ENCODE measurements at places on chromosomes 1 and 21. TPM values are rescaled to one million over a fixed set of nuclear protein-coding genes. Genes with fewer than 3 reads are reported as not detected.
A peak's percentile ranks its signal among the peaks of the same experiment; 100 is the strongest.

ZBTB8OS gene
- 16.5 TPM for total RNA-seq

ZNF593OS gene
- not detected for total RNA-seq

KRTAP21-2 gene
- total RNA-seq, result not detected

CLCA4 gene
- total RNA-seq, result not detected

DNA sequence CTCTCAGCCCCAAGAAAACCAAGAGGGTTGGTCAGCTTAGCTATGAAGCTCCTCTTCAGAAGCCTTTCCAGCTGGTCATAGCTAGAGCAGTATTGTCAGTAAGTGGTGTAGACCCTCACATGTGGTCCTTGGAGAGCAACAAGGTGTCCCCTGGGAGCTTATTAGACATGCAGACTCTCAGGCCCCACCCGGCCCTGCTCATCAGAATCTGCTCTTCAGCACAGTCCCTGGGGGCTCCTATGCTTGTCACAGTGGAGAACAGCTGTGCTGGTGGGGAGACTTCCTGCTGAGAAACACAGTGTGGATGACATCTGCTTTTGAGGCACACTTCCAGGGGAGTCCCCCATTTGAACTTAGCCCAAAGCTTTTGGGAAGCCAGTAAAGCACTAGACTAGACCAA is 21.9 kb upstream of the NEK2 start:
- no peak overlapping the region for H3K4me3 ChIP-seq
- peak; percentile 41 for DNase-seq
- H3K4me1 ChIP-seq, result peaks cover 11% of the 10 kb centered on the region

DNA sequence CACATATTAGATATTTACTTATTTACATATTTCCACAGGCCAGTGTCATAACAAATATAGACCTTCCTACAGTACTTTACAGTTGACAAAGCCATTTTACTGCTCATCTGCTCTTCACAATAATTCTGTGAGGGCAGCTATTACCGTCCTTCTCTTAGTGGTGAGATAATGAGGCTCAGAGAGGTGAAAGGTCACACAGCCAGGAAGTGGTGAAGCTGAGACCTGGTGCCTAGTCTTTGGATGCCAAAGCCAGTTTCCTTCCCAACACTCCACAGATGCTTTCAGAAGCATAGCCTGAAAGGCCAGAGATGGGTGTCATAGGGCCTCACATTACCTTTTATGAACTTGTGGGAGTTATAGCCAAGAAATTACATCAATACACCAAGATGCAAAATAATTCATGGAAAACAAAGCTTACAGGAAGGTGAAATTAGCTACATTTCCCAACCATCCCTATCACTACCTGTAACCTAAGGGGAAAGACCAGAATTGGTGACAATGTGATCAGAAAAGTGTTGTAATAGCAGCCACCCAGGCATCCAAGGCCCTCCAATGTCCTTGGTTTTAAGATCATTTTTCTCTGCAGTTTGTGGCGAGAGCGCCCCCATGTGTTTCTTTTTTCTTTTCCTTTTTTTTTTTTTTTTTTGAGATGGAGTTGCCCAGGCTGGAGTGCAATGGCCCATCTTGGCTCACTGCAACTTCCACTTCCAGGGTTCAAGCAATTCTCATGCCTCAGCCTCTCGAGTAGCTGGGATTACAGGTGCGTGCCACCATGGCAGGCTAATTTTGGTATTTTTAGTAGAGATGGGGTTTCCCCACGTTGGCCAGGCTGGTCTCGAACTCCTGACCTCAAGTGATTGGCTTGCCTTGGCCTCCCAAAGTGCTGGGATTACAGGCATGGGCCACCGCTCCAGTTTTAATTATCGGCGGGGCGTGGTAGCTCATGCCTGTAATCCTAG is 26.5 kb upstream of the RPL11 start:
- no peak overlapping the region for H3K27ac ChIP-seq
- no peaks in the 10 kb centered on the region for H3K36me3 ChIP-seq
- H3K27me3 ChIP-seq, result no peaks in the 10 kb centered on the region
- H3K4me3 ChIP-seq, result no peak overlapping the region

DNA sequence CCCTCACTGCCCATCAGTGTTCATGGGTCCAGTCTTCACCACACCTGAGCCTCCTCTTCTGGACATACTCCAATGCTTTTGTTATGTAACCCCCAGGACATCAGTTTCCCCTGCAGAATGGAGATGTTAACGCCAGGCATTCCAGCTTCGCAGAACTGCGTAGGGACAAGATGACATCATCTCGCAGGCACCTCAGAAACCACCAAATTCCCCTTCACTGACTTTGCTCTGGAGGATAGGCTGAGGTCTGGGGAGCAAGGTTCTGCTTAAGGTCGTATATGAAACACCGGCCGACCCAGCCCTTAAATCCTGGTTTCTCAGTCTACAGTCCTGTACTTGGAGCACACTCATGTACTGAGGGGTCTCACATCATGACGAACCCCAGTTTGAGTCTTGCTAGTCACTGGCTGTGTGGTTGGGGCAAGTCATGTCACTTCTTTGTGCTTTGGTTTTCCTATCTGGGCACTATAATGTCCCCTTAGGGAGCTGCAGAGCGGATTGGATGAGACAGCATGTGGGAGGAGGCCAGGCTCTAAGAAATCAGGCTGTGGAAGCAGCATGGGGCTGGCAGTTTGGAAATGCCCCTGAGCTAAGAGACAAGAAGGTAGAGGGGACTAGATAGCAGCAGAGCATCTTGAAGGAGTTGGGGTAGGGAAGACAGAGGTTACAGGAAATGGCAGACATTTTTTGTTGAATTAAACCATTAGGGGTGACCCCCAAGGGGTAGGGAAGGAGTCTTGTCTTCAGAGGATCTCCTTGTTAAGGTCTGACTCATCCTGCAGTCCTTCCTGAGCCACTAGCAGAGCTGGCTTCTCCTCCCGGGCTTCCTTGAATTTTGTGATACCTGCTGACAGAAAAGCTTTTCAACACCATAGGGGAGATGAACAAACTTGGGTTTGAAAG is 138.3 kb downstream of the FOXD2 start:
- H3K4me1 ChIP-seq, result peaks cover 5% of the 10 kb centered on the region
- no peak overlapping the region for H3K27ac ChIP-seq
- H3K36me3 ChIP-seq, result no peaks in the 10 kb centered on the region
- no peak overlapping the region for H3K4me3 ChIP-seq

DNA sequence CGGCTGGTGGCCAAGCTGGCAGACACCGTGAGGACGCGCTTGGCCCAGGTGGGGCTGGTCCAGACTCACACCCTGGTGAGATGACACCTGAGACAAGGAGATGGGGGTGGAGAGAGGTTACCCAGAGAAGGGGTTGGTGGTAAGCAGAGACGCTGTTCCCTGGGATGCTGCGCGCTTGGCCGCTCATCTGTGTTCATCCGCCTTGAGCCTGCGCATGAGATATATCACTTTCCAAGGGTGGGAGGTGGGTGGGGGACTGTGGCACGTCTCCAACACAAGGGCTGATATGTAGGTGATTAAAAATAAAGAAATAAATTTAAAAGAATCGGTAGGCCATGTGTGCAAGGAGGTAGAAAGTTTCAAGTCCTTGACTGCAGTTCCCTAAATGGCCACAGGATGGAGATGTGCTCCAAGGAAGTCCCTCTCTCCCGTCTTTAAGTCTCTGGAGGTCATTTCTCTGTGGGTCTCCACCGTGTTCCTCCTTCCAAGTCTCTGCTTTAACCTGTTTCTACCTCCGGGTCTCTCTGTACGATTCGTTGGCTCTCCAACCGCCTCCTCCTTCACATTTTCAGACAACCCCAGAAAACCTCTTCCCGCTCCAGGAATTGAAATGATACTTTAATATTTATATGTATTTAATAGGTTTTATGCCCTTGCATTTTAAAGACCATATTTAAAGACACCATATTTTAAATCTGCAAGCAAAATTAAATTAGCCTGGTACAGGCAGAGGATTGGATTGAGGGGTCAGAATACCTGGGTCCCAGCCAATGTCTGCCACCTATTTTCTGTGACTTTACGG is 4.5 kb downstream of the TTC24 start:
- H3K4me1 ChIP-seq, result no peaks in the 10 kb centered on the region
- H3K36me3 ChIP-seq, result no peaks in the 10 kb centered on the region
- no peaks in the 10 kb centered on the region for H3K27me3 ChIP-seq
- H3K4me3 ChIP-seq, result no peak overlapping the region

- H3K36me3 ChIP-seq, result peaks cover 30% of the 10 kb centered on the region
- no peaks in the 10 kb centered on the region for H3K27me3 ChIP-seq
- H3K4me3 ChIP-seq, result peak overlapping the region; percentile 91
Measured at GRCh38 chr1:151326619-151327222, 495 bp downstream of the PI4KB start.

- no peaks in the 10 kb centered on the region for H3K36me3 ChIP-seq
- no peak overlapping the region for H3K27ac ChIP-seq
- no peak for DNase-seq
- no peak overlapping the region for H3K4me3 ChIP-seq
Measured at GRCh38 chr1:227244339-227245118, 73.8 kb downstream of the CDC42BPA start.

GRCh38 chr21:34996304-34997101 is 52.6 kb downstream of the RUNX1 start:
- no peaks in the 10 kb centered on the region for H3K27me3 ChIP-seq
- no peak overlapping the region for H3K4me3 ChIP-seq
- H3K36me3 ChIP-seq, result no peaks in the 10 kb centered on the region
- DNase-seq, result no peak
- H3K27ac ChIP-seq, result no peak overlapping the region

DNA sequence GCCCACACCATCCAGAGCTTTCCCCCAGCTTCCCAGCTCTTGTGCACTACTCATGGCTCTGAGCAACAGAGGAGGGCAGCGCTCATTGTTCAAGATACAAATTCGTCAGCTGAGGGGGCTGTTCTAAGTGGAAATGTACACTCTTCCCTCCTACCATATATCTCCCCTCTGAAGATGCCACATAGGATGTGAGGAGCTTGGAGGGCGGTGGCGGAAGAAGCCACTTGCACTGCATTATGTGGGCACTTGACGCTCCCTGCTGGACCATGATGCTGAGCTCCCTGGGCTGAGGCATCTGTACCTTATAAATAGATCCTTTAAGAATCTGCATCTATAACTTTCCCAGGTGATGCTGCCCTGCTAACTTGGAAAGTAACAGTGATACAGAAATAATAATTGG is 477.6 kb upstream of the DEPDC1 start:
- H3K27ac ChIP-seq, result no peak overlapping the region
- H3K36me3 ChIP-seq, result no peaks in the 10 kb centered on the region

DNA sequence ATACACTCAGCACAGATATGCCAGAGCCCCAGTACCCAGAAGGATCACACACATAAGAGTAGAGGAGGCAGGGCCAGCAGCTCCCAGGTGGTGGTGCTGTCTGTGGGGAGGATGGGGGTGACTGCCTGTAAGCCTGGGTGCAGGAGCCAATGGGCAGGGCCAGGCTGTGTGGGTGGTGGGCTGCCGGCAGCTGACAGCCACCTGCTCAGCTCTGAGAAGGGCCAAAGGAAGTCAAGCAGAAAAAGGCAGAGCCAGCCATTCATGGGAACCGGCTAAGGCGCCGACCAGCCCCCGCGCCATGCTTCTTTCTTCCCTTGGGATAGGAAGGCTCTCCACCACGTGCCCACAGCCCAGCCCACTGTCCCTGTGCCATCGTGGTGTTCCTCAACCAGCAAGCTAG is 14.1 kb downstream of the PIK3C2B start:
- no peaks in the 10 kb centered on the region for H3K27me3 ChIP-seq
- H3K4me3 ChIP-seq, result no peak overlapping the region
- peak overlapping the region; percentile 64 for H3K27ac ChIP-seq

GRCh38 chr21:42356046-42356445 is 5.3 kb upstream of the TFF2 start:
- no peaks in the 10 kb centered on the region for H3K36me3 ChIP-seq
- H3K27ac ChIP-seq, result no peak overlapping the region
- no peak for DNase-seq
- no peaks in the 10 kb centered on the region for H3K27me3 ChIP-seq

- no peak overlapping the region for H3K27ac ChIP-seq
- no peaks in the 10 kb centered on the region for H3K36me3 ChIP-seq
- no peaks in the 10 kb centered on the region for H3K27me3 ChIP-seq
- H3K4me1 ChIP-seq, result no peaks in the 10 kb centered on the region
- no peak overlapping the region for H3K4me3 ChIP-seq
- no peak for DNase-seq
Measured at GRCh38 chr1:102837551-102837950, 270.8 kb downstream of the COL11A1 start.

GRCh38 chr1:230681599-230681998 is 32.3 kb downstream of the AGT start:
- no peak overlapping the region for H3K27ac ChIP-seq
- no peaks in the 10 kb centered on the region for H3K27me3 ChIP-seq
- peaks cover 88% of the 10 kb centered on the region for H3K36me3 ChIP-seq
- H3K4me3 ChIP-seq, result no peak overlapping the region
- H3K4me1 ChIP-seq, result peaks cover 23% of the 10 kb centered on the region
- no peak for DNase-seq

- H3K27me3 ChIP-seq, result peaks cover 5% of the 10 kb centered on the region
- no peak for DNase-seq
- H3K27ac ChIP-seq, result no peak overlapping the region
Measured at GRCh38 chr1:24990779-24991641, 60.9 kb upstream of the RUNX3 start.

DNA sequence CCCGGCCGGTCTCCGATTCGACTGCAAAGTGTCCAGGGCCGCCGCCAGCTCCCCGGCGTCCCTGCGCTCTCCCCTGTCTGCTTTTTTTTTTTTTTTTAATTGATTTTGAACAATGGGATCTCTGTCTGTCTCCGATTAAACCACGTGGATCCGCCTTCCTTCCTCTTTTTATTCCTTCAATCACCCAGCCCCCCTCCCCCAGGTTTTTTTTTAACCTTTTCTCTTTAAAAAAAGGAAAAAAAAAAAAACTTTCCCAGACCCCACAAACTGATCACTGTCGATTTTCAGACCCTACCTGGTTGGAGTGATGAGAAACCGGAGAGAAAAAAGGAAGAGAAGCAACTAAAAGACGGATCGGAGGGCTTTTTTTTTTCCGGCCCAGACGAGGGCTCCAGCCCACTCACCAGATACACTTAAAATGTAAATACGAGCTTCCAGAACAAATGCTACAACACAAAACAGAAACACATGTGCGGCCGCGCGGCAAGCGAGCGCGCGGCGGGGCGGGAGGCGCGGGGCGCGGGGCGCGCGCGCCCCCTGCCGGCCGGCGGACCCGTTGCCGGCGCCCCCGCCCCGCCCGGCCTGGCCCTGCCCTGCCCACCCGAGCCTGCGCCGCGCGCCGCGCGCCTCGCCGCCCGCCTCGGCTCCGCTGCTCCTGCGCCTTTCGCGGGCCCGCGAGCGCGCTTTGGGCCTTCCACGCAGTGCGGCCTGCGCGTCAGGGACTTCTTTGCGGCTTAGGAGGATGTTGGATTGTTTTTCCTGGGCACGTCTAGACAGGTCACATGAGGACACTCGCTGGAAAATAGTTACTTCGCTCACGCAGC is at the start of gene RCC2:
Gene RCC2 (minus strand): TSS at position 428 of the 824 bp plus-strand sequence. CDS start 1,163 bp downstream, outside the sequence.
- peak within 1 kb of the TSS; percentile 89 for H3K27ac ChIP-seq
- peak; percentile 77 for DNase-seq
- peak within 1 kb of the TSS; percentile 84 for H3K4me3 ChIP-seq
